Left ventricle myocardium inferior (tissue), 1 donor: ENCODE measurements at places on chromosomes 3 and 15. TPM values are rescaled to one million over a fixed set of nuclear protein-coding genes. Genes with fewer than 3 reads are reported as not detected.

GRCh38 chr15:25714538-25714840 is 148.6 kb downstream of the ATP10A start:
- no peaks in the 10 kb centered on the region for H3K4me1 ChIP-seq

DNA sequence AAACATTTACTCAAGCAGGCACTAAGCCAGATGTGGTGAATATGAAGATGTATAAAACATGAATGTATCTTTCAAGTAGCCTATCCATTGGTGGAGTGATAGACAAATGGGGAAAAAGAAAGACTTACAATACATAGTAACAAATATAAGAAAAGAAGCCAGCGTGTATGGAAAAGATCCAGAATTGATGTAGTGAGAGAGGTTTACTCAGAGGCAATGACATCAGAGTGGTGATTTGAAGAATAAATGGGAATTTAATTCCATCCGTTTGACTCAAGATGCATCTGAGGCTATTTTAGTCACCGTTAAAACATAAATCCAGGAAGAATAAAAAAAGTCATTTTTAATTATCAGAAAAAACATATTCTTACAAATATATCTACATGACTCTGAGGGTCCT is 162.6 kb downstream of the IL1RAP start:
- H3K36me3 ChIP-seq, result no peaks in the 10 kb centered on the region
- H3K4me3 ChIP-seq, result no peak overlapping the region
- H3K4me1 ChIP-seq, result no peaks in the 10 kb centered on the region
- H3K27ac ChIP-seq, result no peak overlapping the region

DNA sequence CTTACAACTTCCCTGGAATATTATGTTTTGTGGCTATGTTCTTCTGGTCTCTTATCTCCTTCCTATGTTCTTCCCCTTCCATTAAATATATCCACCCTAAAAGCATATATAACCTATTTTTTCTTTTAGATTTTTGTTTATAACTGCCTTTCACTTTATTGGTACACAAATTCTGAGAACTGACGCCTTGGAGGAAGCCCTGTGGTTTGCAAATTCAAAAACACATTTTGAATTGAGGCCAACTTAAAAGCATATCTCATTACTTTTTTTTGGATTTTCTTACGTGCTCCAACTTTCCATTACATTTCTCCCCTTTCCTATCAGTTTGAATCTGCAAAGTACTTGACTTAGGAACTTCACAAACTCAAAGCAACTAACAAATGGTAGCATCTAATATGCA is 15.3 kb upstream of the COLQ start:
- no peaks in the 10 kb centered on the region for H3K4me1 ChIP-seq
- H3K27me3 ChIP-seq, result no peaks in the 10 kb centered on the region
- no peak overlapping the region for H3K27ac ChIP-seq
- no peak overlapping the region for H3K4me3 ChIP-seq

The ARL14 gene
- total RNA-seq, result not detected

The MKRN3 gene
- 0.63 TPM for total RNA-seq

DNA sequence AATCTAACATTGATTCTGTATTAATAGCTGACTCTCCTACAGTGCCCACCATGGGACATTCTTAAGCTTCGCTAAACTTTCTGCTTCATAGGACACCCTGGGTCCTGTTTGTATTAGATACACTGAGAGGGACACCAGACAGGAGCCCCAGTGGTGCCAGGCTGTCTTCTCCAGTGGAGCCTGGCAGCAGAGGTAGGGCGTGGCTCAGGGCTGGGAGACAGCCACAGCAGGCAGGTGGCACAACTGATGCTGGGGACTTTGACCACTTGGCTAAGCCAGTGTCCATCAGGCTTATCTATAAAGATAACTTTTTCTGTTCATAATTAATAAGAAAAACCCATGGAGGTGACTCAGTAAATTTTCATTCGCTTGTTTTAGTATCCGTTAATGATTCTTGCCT is 21.8 kb downstream of the NIPA1 start:
- H3K36me3 ChIP-seq, result peaks cover 5% of the 10 kb centered on the region
- no peaks in the 10 kb centered on the region for H3K27me3 ChIP-seq
- H3K4me3 ChIP-seq, result no peak overlapping the region
- peaks cover 11% of the 10 kb centered on the region for H3K4me1 ChIP-seq
- no peak overlapping the region for H3K27ac ChIP-seq
- no peak for DNase-seq

The EEFSEC gene
- 23.7 TPM for total RNA-seq

GRCh38 chr3:184284696-184285095 is 8.9 kb downstream of the ECE2 start:
- peaks cover 5% of the 10 kb centered on the region for H3K4me1 ChIP-seq
- DNase-seq, result no peak
- no peak overlapping the region for H3K4me3 ChIP-seq
- H3K27me3 ChIP-seq, result peaks cover 22% of the 10 kb centered on the region
- no peak overlapping the region for H3K27ac ChIP-seq
- H3K36me3 ChIP-seq, result no peaks in the 10 kb centered on the region

The PLAAT1 gene
- 8.1 TPM for total RNA-seq

The P2RY12 gene
- 0.74 TPM for total RNA-seq

GRCh38 chr3:37375184-37376127 is 201.1 kb upstream of the LRRFIP2 start:
- H3K4me1 ChIP-seq, result peaks cover 19% of the 10 kb centered on the region
- peak overlapping the region; percentile 58 for H3K27ac ChIP-seq
- peaks cover 57% of the 10 kb centered on the region for H3K36me3 ChIP-seq
- no peaks in the 10 kb centered on the region for H3K27me3 ChIP-seq

The COLQ gene
- total RNA-seq, result 14.9 TPM

- DNase-seq, result no peak
- no peak overlapping the region for H3K4me3 ChIP-seq
- no peaks in the 10 kb centered on the region for H3K27me3 ChIP-seq
- H3K27ac ChIP-seq, result no peak overlapping the region
- H3K4me1 ChIP-seq, result peaks cover 3% of the 10 kb centered on the region
- H3K36me3 ChIP-seq, result no peaks in the 10 kb centered on the region
Measured at GRCh38 chr3:43506644-43507043, 115.2 kb downstream of the ANO10 start.

GRCh38 chr3:47283591-47284364 is 1.0 kb downstream of the KLHL18 start:
- peak overlapping the region; percentile 83 for H3K4me3 ChIP-seq
- peaks cover 47% of the 10 kb centered on the region for H3K4me1 ChIP-seq
- no peak for DNase-seq
- no peaks in the 10 kb centered on the region for H3K27me3 ChIP-seq
- peak overlapping the region; percentile 93 for H3K27ac ChIP-seq
- peaks cover 21% of the 10 kb centered on the region for H3K36me3 ChIP-seq

GRCh38 chr3:150912501-150912900 is 7.3 kb upstream of the MINDY4B start:
- H3K27me3 ChIP-seq, result no peaks in the 10 kb centered on the region
- no peak overlapping the region for H3K4me3 ChIP-seq
- peaks cover 22% of the 10 kb centered on the region for H3K4me1 ChIP-seq
- no peak for DNase-seq
- H3K36me3 ChIP-seq, result no peaks in the 10 kb centered on the region

GRCh38 chr15:100043692-100044091 is 298.1 kb downstream of the ADAMTS17 start:
- no peaks in the 10 kb centered on the region for H3K27me3 ChIP-seq
- peaks cover 15% of the 10 kb centered on the region for H3K4me1 ChIP-seq
- no peak overlapping the region for H3K4me3 ChIP-seq

The ZNF148 gene
- 45.7 TPM for total RNA-seq

The ERICH6 gene
- 0.55 TPM for total RNA-seq

DNA sequence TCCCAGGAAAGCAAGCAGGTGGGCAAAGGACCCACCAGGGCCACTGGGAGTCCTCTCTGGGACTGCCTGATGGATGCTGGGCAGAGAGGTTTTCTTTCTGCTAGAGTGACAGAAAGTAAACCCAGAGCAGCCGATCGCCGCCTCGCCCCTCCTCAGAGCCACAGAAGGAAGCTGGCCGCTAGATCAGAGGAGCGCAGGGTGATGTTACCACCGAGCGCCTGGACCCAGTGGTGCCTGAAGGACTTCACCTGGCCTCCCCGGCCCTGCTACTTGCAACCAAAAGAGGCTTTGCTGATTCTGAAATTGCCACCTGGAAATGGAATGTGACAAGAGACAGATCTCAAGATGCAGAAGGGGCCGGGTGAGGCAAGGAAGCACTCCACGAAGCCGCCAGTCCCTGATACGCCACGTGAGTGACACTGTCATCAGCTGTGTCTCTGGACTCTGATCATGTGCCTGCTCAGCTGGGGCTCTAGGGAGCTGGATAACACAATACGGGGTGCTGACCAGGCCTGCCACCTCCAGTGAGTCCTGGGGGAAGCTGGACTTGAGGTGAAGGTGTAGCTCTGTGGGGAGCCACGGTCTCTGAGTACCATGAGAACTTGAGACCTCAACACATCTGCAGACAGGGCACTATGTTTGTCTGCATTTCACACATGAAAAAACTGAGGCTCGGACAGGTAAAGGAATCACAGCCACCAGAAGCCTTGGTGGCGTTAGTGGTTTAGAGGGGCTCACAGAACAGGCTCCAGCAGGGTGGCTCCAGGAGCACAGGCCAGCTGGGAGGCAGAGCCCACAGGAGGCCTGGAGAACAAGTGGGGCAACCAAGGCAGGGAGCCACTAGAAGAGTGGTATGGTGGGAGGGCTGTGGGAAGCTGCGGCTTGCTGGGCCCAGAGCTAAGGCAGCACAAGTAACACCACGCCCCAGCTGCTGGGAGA is 137.9 kb upstream of the PRR20G start:
- no peak overlapping the region for H3K4me3 ChIP-seq
- no peaks in the 10 kb centered on the region for H3K36me3 ChIP-seq
- H3K4me1 ChIP-seq, result no peaks in the 10 kb centered on the region
- H3K27ac ChIP-seq, result no peak overlapping the region

DNA sequence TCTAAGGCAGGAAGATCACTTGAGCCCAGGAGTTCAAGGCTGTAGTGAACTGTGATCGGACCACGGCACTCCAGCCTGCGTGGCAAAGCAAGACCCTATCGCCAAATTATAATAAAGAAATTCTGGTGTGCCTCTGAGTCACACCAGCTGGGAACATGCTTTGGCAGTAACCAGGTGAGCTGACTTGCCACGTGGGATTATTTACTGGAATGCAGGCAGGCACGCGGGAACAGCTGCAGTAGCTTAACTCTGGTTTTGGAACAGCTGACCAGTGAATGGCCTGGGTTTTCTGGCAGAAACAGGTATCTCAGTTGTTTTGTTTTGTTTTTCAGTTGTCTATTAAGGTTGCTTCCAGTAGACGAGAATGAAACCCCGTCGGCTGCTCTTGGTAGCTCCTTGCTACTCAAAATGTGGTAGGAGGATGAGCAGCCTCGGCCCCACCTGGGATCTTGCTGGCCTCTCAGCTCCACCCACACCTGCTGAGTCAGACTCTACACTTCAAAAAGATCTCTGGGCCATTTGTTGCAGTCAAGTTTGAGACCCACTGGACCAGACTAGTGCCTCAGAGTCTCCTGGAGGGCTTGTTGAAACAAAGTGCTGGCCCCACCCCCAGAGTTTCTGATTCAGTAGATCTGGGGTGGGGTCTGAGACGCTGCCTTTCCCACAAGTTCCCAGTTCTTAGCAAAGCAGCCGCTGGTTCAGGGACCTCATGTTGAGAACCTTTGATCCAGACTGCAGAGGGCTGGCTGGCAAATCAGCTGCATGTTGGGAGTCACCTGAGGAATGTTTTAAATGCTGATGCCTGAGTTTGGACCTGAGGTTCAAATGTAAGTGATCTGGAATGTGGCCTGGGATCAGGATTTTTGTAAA is 26.6 kb downstream of the IDH2 start:
- H3K36me3 ChIP-seq, result peaks cover 29% of the 10 kb centered on the region
- peaks cover 22% of the 10 kb centered on the region for H3K4me1 ChIP-seq
- no peaks in the 10 kb centered on the region for H3K27me3 ChIP-seq
- peak overlapping the region; percentile 40 for H3K27ac ChIP-seq
- H3K4me3 ChIP-seq, result no peak overlapping the region

DNA sequence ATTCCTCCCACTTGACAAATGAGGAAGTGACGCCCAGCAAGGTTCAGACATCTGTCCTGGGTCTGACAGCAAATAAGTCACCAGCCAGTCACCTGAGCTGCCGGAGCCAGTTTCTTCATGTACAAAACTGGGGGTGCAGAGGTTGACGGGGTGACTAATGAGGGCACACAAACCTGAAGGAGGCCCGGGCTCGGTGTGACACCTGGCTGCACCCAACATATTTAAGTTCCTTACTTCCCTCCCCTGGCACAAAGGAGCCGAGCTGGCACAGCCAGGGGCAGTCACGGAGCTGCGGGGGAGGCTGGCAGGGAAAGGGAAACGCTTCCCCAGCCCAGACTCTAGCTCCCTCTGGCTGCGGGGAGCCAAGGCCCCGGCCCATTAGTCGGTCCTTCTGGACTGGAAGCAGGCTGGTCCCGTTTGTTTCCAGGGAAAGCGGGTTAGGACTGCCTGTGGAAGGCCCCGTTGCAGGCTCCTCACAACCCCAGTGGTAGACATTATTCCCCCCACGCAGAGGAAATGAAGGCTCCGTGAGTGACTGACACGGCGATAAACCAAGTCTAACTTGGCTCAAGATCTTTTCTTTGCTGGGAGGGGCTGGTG is 2.3 kb downstream of the FBXL22 start:
- peak; percentile 64 for DNase-seq
- H3K4me3 ChIP-seq, result peak overlapping the region; percentile 81
- H3K36me3 ChIP-seq, result no peaks in the 10 kb centered on the region
- H3K27me3 ChIP-seq, result no peaks in the 10 kb centered on the region

The PARP15 gene
- 0.80 TPM for total RNA-seq

The CD86 gene
- total RNA-seq, result 3.6 TPM

The CNTN4 gene
- 1.2 TPM for total RNA-seq

DNA sequence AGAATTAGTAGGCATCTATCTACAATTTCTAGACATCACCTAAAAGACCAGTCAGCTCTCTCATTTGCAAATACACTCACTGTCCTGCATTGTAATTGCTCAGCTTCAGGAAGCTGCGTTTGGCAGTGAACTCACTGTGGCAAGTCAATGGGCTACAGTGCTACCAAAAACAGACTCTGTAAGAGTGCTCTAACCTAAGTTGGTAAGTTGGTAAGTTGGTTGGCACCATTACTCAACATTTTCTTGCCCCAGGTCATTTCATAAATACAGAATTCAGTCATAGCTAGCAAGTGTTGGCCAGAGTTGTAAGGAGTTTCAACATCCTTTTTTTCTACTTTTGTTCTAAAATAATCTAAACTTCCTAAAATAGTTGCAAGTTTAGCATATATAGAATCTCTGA is 466.3 kb downstream of the NAALADL2 start:
- no peak for DNase-seq
- no peaks in the 10 kb centered on the region for H3K27me3 ChIP-seq
- H3K36me3 ChIP-seq, result no peaks in the 10 kb centered on the region
- H3K4me3 ChIP-seq, result no peak overlapping the region
- H3K4me1 ChIP-seq, result no peaks in the 10 kb centered on the region

The GPR15 gene
- not detected for total RNA-seq

DNA sequence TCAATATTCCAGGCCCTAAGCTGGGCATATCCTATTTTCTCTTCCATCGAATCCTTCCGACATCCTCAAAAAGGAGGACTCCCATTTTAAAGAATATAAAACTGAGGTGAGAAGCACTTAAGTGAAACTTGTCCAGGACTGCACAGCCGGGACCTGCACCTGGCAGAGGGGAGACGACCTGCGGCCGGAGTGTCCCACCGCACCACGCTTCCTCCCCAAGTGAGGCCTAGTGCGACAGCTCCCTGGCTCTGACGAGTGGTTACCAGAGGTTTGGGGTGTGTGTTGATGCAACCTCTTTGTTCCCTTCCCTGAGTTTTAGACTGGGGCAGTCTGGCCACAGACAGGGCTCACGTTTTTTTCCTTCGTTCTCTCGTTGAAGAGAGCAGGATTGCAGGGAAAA is 24.9 kb upstream of the ATP2B2 start:
- no peaks in the 10 kb centered on the region for H3K4me1 ChIP-seq
- H3K27me3 ChIP-seq, result peaks cover 40% of the 10 kb centered on the region
- H3K27ac ChIP-seq, result no peak overlapping the region
- H3K36me3 ChIP-seq, result no peaks in the 10 kb centered on the region
- H3K4me3 ChIP-seq, result no peak overlapping the region

GRCh38 chr15:72866866-72867616 is 83.5 kb upstream of the ADPGK start:
- H3K4me3 ChIP-seq, result no peak overlapping the region
- no peaks in the 10 kb centered on the region for H3K4me1 ChIP-seq
- H3K36me3 ChIP-seq, result no peaks in the 10 kb centered on the region
- H3K27ac ChIP-seq, result no peak overlapping the region
- DNase-seq, result no peak
